ENCODE measurements at places on chromosomes 3 and 15.

- DNase-seq = no peak
Observed at GRCh38 chr15:48481802-48482201, 150.6 kb downstream of the DUT start.

DNA sequence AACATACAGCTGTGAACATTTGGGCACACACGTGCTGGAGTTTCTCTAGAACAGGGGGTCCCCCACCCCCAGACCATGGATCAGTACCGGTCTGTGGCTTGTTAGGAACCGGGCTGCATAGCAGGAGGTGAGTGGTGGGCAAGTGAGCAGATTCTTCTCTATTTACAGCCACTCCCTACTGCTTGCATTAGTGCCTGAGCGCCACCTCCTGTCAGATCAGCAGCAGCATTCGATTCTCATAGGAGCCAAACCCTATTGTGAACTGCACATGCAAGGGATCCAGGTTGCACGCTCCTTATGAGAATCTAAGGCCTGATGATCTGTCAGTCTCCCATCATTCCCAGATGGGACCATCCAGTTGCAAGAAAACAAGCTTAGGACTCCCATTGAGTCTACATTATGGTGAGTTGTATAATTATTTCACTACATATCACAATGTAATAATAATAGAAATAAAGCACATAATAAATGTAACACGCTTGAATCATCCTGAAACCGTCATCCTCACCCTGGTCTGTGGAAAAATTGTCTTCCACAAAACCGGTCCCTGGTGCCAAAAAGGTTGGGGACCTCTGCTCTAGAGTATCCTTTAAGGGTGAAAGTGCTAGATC is 25.8 kb downstream of the CHRM5 start:
- peak; percentile 74 for DNase-seq

DNA sequence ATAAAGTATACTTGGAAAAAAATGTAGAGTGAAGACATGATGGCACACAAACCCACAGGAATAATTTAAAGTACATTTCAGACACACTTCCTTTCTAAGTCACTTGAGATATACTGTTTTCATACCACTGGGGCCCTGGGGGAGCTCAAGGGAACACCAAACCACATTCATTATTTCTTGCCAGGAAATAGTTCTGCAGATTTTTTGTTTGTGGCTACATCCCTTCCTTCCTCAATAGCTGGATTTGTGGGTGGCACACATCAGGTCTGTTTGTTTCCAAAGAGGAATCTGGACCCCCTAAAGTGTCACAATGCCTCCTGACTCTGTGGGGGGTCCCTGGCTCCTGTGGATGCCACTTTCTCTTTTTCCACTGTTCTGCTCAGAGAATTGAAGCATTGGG is 153.5 kb upstream of the COL8A1 start:
- peak; percentile 28 for DNase-seq

DNA sequence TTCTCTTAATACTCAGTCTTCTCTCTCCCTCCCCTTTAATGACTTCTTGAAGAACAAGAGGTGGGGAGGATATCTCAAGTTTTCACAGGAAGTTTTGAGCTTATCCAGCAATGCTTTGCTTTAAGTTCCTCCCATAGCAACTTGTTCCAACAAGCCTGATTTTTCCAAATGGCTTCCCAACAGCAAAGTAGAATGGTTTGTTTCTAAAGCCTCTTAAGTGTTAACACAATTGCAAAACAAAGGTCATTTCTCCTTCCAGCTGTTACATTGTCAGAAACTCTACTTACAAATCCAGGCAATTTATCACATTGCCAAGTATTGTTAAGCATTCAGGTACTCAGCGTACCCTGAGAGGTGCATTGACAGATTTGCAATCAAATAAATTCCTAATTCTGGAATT is 6.8 kb upstream of the ZNF770 start:
- no peak for DNase-seq

DNA sequence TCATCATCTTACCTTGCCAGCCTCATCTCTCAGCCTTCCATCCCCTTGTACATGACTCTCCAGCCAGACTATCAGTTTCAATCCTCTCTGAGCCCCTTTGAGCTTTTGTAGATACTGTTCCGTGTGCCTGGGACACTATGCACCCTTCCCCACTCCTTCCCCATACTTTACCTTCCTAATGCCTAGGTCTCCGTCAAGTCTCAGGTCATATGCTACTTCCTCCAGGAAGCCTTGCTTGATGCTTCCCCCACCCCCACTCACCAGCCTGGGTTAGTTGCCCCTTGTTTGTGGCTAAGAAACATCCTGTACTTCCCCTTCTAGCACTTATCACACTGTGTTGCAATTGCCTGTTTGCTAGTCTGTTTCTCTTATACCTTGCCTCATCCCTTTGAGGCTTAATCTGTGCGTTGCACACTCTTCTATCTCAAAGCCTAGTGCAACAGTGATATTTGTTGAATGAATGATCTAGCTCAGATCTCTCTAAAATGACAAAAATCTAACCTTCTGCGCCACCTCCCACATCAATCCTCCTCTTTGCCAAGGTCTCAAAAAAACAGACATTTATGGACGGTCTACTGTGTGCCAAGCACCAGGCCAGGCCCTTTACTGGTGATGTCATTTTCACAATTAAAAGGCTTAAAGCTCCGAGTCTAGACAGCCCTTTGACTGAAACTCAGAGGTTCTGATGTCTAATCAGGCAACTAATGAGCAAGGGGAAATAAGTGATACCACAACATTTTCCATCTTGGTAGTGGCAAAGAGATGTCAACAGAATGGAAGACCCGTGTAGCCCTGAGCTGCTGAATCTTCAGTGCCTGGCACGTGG is 6.5 kb upstream of the USP3 start:
- DNase-seq = no peak

DNA sequence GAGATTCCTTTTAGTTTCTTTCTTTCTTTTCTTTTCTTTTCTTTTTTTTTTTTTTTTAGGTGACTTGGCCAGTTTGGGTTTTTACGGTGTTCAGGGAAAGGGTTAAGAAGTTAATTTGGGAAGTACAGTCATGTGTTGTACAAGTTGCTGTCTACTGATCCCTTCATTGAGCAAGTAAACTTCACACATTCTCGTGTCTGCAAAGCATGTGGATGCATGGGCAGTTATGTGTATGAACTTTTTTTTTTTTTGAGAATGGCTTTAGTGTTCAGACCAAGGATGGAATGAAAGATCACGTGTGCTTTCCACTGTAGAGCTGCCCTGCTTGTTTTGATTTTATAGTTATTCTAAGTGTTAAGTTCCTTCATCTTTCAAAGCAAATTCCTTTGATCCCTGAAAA is 132.3 kb downstream of the PGPEP1L start:
- no peak for DNase-seq

GRCh38 chr3:12990306-12990705 is 82.9 kb downstream of the IQSEC1 start:
- no peak for DNase-seq

DNA sequence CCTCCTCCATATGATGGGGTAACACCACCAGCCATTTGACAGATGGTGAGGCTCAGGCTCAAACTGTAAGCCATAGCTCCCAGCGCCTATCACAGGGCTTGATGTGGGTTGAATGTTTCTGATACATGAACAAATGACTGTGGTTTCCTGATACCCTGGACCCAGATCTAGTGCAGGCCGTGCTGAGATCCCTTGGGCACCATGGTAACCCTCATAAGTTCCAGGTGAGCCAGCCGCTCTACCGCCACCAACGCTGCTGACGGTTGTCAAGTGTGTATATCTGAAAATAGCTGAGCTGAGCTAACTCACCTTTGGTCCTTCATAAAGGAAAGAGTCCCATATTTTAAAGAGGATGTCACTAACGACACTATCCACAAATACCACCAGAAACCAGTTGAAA is 74.5 kb downstream of the TBC1D2B start:
- DNase-seq = no peak

DNA sequence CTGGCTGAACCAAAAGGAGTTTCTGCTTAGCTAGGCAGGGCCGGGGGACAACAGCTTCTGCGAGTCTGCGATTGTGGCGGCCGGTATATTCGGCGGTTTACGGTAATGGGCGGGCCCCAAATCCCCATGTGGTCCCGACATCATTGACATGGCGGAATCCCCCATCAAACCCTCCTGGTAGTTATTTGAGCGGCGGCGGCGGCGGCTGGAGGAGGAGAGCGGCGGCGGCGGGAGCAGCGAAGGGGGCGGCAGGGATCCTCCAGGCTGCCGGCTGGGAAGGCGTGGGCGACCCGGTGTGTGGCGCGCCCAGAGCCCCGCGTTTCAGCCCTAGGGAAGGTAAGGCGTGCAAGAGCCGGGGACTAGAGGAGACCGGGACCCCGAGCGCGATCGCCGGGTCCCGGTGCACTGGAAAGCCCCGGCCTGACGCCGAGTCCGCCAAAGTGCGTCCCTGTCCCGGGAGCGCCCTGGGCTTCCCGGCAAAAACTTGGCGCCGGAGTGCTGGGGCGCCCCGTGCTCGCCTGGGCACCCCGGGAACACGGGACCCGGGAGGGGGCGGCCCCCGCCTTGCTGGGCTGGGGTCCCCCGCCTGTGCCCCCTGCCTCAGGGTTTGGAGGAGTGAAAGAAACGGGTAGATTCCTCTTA is at the start of gene FNDC3B:
Gene FNDC3B (plus strand): TSS at position 143 of the 642 bp plus-strand sequence. CDS start 72,902 bp downstream, outside the sequence.
- DNase-seq = peak; percentile 98

DNA sequence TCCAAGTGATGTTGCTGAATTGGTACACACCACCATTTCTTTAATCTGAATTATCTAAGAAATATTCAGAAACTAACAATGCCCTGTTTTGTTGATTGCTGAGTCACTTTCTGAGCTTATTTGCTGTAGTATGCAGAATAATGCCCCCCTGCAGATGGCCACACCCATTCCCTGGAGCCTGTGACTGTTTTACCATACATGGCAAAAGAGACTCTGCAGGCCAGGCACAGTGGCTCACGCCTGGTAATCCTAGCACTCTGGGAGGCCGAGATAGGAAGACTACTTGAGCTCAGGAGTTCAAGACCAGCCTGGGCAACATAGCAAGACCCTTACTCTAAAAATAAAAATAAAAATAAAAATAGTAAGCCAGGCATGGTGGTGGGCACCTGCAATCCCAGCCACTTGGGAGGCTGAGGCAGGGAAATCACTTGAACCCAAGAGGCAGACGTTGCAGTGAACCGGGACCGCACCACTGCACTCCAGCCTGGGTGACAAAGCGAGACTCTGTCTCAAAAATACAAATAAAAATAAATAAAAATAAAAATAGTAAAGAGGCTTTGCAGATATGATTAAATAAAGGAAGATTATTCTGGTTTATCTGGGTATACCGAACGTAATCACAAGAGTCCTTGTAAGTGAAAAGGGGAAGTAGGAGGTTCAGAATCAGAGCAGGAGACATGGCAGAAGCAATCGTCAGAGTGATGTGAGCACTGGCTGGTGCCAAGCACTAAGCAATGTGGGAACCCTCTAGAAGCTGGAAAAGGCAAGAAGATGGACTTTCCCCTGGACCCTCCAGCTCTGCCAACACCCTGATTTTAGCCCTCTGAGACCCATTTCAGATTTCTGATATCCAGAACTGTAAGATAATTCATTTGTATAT is 19.0 kb downstream of the PCYT1A start:
- DNase-seq = peak; percentile 62

DNA sequence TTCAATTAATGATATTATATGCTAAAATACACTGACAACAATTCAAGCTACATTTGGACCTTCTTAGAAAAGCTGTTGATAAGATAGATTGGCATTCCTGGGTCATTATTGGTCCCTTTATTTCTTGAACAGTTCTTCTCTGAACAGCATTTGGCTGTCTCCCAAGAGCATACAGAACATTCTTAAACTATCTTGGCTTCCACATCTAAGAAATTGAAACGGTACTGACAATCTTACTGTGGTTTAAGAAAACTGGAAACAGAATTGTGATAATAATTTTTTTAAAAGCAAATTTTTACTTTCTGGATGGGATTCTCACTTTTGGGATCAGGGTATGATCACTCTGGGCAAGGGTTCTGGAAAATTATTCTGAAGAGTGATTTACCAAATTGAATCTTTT is 161.7 kb upstream of the ZNF385D start:
- no peak for DNase-seq

- DNase-seq = no peak
Observed at GRCh38 chr3:129245141-129245540, 4.3 kb upstream of the COPG1 start.

GRCh38 chr3:39573392-39573791 is 105.9 kb downstream of the MOBP start:
- no peak for DNase-seq

- no peak for DNase-seq
Observed at GRCh38 chr3:191139736-191140135, 59.3 kb upstream of the OSTN start.

DNA sequence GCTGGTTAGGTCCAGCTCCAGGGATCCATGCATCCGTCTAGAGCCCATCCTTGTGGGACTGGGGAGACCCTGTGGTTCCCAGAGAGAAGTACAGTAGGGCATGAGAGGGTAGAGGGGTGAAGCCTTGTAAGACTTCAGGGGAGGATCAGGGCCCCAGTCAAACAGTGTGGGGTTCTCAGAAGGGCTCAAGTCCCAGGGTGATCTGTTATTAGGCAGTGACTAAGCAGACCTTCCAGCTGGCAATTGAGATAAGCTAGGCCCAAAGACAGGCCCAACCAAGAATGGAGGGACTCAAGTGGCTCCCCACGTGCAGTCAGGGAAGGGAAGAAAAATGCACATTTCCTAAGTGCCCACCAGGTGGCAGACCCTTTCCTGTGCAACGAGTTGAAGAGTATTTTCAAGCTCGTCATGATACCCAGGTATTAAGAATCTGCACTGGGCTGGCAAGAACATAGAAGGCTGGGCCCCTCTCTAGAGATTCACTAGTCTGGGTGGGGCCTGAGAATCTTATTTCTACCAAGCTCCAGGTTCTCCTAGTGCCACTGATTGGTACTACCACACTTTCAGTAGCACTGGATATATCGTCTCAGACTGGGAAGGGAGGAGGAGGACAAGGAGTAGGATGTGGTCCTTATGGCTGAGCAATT is 240.8 kb downstream of the NR1D2 start:
- peak; percentile 81 for DNase-seq

DNA sequence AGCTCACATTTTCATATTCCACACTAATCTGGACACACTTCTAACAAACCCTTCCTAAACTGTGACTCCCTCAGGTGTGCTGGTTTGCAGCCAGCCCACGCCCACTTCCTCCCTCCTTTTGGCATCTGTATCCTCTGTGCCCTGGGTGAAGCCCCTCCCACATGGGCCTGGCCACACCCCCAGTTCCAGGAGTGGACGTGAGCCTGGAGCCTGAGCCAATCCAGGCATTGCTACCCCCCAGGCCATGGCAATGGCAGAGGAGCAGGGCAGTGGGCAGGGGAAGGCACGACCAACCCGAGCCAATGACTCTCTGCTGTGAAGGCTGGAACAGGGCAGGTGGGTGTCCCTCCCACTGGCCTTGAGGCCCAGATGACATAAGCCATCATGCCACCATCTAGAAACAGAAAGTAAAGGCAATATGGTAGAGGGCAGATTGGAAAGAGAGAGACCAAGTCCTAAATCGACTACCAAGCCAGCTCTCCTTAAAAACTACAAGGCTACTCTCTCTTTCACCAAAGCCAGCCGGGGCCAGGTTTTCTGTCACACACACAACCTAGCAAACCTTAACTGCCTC is 18.6 kb downstream of the FAM174B start:
- DNase-seq = no peak

Data from lung microvascular endothelial cell (primary cell).